ENCODE measurements at places on chromosomes 11 and 22.

DNA sequence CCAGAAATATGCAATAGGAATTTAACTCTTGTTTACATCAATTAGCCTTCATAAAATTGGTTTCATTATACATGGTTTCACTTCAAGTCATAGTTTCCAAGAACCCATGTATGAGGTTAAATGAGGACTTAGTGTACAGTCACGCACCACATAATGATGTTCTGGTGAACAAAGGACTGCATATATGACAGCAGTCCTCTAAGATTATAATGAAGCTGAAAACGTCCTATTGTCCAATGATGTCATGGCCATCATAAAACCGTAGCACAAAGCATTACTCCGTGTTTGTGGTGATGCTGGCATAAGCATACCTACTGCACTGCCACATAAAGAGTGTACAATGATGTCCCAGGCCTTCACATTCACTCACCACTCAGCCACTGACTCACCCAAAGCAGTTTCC, 31.1 kb downstream of the SMCO4 start:
- DNase-seq: peak; percentile 12

DNA sequence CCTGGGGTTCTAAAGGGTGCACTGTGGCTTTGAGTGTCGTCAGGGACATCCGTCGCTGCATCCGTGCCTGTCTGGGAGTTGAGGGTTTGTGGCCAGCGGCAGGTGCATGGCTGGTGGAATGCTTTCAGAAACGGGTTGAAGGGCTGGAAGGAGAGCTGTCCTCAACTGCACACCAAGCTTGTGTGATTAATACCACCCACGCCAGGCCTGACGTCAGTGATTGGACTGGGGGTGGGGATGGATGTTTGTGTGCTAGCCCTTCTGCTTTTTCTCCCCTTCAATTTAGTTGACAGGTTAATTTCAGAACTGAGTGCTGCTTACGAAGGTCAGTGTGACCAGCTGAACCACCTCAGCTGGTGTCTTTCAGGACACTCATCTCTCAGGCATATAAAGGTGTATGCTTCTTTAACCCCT, 3.2 kb upstream of the GAB2 start:
- DNase-seq: peak; percentile 42

DNA sequence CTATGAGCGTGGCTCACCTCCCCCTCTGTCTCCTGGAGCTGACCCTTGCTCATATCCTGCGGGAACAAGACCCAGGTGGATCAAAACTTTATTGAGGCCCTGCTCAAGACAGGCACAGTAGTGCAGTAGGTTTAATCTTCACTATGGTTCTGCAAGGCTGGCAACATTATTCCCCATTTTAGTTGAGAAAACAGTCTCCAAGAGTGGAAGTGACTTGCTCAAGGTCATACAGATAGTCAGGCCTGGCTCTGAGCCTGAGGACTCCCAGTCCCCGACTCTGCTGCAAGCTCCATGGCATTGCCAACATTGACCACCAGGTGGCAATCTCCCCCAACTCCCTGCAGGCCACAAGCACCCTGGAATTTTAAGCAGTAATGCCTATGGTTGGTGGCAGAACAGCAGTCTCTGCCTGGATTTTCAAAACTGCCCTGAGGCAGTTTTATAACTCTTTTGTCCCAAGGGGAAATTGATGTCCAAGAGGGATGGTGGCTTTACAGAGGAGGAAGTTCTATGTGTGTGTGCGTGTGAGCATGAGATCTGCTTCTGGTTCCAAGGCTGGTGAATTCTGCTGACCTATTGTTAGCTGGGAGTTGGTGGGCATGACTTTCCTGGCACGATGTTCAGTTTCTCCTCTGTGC, 34.1 kb downstream of the NEU3 start:
- DNase-seq: peak; percentile 82

DNA sequence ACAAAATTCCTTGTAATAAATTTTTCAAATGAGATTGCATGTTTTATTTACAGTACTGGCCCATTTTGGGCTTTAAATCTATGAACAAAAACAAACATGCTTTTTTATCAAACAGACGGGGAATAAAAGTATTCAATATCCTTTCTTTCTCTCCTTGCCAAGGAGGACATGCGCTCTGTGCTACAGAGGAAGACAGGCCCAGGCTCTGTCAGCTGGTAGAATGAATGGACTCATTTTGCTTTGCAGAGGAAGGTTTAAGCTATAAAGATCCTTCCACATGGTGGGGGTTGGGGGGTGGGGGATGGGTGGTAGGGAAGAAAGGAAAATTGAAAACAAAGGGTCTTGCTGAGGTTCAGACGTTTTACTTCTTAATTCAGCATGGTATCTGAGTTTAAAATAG, 575.6 kb downstream of the INSC start:
- no peak for DNase-seq

DNA sequence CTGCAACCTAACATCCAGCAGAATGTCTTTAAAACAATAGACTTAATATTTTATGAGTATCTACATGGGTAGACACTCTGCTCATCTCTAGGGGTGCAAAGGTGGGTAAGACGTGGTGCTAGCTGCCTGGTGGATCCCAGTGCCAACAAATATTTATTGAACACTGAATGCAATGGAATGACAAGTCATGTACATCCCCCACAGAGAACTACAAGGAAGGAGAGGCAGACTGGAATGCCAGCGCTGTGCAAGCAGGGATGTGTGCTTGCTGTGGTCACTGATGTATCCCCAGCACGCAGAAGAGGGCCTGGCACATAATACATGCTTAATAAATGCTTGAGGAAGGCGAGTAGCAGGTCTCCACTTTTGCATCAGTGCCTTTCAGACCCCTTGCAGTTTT, 61.9 kb downstream of the CD6 start:
- no peak for DNase-seq

- no peak for DNase-seq
Observed at GRCh38 chr11:128595221-128595620, 7.9 kb upstream of the ETS1 start.

DNA sequence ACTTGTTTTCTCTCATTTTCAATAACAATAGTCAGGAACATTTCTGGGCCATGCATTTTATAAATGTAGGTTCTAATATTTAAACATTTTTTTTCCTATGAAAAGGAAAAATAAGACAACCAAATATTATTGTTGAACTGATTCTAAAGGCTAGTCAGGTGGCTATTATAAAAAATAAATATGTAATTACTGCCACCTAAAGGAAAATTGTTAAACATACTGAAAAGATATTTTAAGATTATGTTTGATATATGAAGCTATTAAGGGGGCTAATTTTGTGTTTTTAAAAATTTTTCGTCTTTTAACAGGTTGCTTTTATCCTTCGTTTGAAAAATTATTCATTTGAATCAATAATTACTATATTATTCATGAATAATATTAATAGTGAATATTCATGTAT, 62.2 kb upstream of the FDX1 start:
- no peak for DNase-seq

- DNase-seq: no peak
Observed at GRCh38 chr11:108224366-108224765, 1.5 kb downstream of the ATM start.

DNA sequence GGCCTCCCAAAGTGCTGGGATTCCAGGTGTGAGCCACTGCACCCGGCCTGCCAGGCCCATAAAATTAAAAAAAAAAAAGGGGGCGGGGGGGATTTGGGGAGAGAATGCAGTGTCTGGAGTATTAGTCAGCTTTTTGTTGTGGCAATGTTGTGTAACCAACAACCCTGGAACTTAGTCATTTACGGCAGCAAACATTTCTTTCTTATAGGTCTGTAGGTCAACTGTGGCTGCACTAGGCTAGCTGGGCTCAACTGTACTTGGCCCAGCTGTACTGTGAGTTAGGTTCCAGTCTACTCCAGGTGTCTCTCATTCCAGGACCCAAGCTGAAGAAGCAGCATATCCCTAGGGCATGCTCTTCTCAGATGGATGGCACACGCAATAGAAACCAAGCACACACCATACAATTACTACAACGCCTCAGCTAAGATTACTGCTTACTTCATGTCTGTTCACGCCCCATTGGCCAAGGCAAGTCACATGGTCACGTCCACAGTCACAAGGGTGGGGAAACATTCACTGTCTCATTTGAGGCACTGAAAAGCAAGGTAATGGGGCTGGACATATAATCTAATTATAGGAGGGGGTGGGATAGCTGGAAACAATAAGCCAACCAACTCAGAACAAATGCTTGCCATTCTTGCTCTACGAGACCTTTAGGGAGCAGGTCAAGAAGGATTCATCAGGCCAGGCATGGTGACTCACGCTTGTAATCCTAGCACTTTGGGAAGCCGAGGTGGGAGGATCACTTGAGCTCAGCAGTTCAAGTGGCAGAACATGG, 10.4 kb upstream of the SPINDOC start:
- no peak for DNase-seq

DNA sequence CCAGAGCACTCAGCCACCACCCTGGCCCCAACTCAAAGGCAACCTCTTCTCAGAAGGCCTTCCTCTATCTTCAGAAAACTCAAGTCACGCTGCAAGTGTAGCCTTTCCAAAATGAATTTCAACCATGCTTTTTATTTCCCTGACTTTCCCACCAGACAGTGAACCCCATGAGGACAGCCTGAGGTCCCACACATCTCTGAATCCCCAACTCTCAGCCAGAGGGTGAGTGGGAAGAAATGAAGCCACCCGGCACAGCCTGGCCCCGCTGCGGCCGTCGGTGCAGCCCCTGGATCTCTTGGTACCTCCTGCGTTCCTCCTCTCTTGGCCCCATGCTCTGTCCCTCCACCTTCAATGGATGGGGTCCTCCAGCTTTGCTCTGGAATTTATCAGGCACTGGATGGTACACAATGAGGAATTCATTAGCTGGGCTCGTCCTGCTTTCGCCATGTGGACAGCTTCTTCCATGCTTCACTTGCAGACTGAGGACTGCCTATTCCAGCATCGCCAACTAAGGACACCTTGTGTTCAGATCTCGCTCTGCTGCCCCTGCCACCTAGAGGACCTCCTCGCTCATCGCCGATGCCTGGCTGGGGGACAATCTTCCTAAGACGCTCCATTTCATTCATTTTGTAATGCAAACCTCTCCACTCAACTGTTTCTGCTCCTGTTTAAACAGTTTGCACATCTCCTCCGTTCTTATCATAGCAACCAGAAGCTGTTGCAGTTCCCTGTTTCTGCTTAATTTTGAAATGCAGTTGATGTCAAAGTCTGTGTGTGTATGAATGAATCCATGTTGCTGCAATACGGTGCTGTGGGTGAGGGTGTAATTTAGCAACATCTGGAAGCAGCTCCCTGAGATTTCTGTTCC, 672.1 kb downstream of the TBC1D22A start:
- no peak for DNase-seq

DNA sequence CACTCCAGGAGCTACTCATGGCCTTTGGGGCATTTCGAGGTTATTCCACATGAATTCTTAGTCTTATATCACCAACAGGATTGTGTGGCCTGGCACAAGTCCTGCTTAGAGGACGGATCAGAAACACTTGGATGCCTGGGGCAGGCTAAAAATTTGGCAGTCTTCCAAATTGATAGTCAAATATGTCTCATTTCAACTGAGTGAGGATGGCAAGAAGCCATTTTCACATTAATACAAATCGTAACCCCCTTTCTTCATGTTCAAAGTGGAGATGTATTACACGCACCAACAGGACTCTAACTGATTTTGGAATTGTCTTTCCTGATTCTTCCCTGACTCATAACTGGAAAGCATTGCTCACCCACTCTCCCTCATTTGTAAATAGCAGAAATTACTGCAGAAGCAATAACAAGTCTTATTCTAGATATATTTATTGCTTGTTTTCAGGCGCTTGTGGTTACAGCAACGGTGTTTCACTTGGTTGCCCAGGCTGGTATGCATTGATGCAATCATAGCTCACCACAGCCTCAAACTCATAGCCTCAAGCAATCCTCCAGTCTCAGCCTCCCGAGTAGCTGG, 10.3 kb upstream of the CCDC86 start:
- DNase-seq: no peak

DNA sequence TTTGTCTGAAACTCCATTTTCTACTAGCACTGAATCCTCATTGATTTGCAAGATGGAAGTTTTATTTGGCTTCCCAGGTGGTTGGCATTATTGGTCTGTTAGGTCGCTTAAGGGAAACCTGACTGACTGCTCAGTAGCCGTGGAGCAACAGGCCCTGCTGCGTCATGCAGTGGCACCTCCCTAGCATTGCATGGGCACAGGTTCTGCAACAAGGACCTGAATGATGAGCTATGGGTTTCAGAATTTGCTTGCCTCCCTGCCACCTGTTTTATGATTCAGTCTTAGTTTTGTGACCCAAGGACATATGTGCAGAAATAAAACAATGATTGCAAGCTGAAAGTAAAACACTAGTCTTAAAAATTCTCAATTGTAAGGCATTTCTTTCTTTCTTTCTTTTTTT, 128.5 kb downstream of the SLC1A2 start:
- no peak for DNase-seq

DNA sequence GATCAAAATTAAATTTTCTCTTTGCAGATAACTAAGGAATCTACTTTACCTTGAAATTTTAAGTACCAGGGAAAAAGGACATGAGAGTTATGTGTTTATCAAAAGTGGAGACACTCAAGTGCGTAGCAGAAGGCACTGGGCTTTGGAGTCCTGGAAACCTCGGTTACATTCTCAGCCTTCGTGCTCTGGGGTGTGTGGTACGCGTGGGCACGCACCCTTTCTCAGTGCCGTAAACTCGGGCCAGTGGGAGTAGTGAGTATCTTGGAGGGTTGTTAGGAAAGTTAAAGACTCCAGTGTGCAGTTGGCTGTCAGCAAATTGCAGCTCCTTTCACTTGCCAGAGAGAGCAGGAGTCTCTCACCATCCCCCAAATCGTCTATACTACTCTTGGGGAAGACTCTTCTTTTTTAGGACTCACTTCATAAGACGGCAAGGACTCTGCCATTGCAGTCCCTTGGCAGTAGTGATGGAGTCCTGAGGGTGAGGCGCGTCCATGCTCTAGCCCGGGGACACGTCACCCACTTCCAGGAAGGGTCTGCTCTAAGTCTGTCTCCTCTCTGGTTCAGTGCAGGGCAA, 171.8 kb downstream of the TBC1D22A start:
- no peak for DNase-seq

GRCh38 chr11:11764423-11764803, 77.4 kb upstream of the USP47 start:
- DNase-seq: no peak

- no peak for DNase-seq
Observed at GRCh38 chr11:27857588-27857987, 157.3 kb upstream of the BDNF start.

GRCh38 chr22:50270666-50271394, 650 bp upstream of the MAPK11 start:
- no peak for DNase-seq

- DNase-seq: no peak
Observed at GRCh38 chr22:35735542-35735941, 17.9 kb downstream of the APOL5 start.

DNA sequence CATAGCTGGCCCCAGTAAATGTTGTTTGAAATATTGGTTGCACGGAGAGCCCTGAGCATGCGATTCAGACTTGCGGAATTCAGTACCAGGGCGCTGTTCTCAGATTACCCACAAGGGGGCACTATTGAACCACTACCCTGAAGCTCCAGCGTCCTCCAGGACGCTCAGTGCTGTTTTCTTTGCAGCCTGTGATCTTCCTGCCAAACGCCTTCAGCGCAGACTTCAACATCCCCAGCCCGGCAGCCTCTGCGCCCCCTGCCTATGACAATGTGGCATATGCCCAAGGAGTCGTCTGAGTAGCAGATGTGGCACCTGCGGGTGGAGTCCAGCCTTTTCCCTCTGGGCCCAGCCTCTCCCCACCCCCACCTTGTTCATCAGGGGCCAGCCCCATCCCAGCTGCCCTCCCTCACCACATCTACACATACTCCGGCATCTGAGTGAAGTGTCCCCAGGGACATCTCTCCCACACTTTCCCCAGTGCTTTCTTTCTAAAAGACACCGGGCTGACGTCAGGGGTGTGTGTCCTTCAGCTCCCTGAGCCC, 9.6 kb upstream of the MS4A10 start:
- DNase-seq: peak; percentile 89

GRCh38 chr11:120384476-120384875, 48.3 kb downstream of the ARHGEF12 start:
- DNase-seq: no peak

- DNase-seq: no peak
Observed at GRCh38 chr11:28606930-28607329, 498.7 kb downstream of the METTL15 start.

Data from germinal center (tissue), 1 donor.